Activated CD4-positive, alpha-beta T cell treated with anti-CD3 and anti-CD28 coated beads, Interleukin-2, amount 50 U/mL, for 16 hours (primary cell): ENCODE measurements at places on chromosomes 3 and 15.

DNA sequence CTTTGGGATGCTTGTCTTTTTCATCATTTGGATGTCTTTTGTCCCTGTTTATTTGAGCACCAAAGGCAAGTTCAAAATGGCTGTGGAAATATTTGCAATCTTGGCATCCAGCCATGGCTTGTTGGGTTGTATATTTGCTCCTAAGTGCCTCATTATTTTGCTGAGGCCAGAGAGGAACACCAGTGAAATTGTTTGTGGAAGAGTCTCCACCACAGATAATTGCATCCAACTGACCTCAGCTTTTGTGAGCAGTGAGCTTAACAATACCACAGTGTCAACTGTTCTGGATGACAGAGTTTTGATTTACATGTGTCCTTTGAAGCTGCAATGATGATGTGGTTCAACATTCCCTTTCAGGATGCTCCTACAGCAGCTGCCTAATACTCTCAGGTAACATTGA lies 83.0 kb upstream of the KCNAB1 start:
- no peak for DNase-seq

- DNase-seq = no peak
Measured at GRCh38 chr3:81958972-81959640, 197.7 kb upstream of the GBE1 start.

DNA sequence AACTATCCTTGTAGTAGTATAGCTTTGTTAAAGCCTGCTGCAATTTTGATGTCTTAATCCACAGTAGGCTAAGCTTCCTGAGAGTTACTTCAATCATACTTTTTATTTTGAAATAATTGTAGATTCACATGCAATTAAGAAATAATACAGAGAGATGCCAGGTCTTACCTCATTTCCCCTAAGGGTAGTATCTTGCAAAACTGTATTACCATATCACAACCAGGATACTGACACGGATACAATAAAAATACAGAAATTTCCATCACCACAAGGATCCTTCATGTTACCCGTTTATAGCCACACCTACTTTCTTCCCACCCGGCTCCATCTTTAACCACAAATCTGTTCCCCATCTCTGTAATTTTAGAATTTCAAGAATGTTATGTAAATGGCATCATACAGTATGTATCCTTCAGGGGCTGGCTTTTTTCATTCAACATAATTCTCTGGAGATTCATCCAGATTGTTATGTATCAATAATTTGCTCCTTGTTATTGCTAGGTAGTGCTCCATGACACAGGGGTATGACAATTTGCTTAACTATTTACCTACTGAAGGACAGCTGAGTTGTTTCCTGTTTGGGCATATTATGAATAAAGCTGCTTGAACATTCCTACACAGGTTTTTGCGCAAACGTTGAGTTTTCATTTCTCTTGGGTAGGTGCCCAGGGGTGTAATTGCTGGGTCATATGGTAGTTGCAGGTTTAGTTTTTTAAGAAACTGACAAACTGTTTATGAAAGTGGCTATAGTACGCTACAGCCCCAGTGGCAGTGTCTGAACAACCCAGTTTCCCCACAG lies 21.6 kb downstream of the BDH1 start:
- DNase-seq = no peak

GRCh38 chr3:190826018-190826417 lies 36.5 kb downstream of the GMNC start:
- no peak for DNase-seq

DNA sequence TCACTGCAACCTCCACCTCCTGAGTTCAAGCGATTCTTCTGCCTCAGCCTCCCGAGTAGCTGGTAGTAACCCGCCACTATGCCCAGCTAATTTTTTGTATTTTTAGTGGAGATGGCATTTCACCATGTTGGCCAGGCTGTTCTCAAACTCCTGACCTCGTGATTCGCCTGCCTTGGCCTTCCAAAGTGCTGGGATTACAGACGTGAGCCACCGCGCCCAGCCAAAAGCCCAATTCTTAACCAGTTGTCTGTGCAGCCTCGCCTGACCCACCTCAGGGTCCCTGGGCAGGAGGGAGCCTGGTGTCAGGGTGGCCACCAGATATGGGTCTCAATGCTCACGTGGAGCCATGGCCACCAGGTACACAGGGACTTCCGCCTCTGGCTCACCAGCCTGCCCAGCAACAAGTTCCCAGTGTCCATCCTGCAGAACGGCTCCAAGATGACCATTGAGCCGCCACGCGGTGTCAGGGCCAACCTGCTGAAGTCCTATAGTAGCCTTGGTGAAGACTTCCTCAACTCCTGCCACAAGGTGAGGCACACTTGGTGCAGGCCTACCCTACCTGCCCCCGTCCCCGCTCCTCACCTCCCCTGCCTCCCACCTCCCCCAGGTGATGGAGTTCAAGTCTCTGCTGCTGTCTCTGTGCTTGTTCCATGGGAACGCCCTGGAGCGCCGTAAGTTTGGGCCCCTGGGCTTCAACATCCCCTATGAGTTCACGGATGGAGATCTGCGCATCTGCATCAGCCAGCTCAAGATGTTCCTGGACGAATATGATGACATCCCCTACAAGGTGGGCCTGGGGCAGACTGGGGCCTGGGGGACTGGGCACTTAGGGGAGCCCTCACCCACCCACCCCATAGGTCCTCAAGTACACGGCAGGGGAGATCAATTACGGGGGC lies 48.6 kb downstream of the SEMA3G start:
- no peak for DNase-seq

DNA sequence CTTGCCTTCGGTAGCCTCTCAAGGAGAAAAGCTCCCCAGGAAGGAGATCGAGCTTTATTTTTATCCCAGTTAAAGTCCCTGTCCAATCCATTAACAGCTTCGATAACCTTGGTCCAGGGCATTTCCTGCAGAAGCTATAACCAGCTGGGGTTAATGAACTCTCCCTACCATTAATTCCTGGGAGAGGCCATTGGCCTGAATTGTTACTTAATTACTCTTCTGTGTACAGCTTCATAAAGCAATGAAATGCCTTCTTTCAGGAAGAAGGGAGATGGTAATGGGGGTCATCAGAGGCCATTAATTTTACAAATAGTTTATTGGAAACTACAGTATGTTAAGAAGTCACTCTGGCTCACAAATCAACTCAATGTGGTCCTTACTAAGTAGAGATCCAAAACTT lies 1.9 kb upstream of the TMCO5A start:
- DNase-seq = no peak

- no peak for DNase-seq
Measured at GRCh38 chr15:70777170-70777926, 14.0 kb upstream of the UACA start.

DNA sequence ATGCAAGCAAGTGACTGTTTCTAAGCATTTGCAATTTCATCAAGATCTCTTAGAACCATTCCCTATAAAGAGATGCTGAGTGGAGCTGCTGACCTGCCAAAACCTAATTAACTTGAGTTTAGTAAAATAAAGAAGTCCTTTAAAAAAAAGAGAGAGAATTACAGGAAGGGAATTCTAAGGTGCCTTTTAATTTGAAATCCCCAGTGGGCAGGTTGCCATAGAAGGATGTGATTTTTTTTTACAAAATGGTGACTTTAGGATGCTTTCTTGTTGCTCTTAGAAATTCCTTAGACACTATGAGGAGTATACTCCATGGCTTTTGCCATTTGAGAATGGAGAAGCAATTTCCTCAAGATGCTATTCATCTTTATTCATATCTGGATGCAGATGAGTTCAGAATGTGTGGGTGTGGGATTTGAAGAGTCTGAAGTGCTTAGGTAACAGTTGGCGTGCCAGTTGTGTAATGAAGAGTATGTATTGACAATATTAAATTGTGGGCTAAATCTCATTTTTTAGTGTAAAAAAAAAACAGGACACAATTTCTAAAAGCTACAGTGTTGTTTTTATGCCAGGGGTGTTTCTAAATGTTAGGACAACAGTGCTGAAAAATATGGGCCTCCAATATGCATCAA lies 13.6 kb downstream of the LRRC3B start:
- no peak for DNase-seq

DNA sequence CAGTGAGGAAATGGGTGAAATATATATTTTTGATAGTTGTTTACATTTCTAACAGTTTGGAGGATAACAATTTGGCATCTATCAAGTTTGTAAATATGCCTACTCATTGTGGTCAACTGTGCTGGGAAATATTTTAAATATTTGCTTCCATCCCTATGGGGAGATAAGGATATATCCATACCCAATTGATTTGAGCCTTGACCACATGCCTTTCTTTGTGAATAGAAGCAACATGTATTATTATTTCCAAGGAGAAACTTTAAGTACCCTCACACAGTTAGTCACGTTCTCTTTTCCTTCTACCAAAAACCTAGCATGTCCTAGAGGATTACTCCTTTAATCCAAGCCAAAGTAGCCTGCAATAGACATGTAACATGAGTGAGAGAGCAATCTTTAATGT lies 245.4 kb upstream of the CBLB start:
- DNase-seq = no peak

DNA sequence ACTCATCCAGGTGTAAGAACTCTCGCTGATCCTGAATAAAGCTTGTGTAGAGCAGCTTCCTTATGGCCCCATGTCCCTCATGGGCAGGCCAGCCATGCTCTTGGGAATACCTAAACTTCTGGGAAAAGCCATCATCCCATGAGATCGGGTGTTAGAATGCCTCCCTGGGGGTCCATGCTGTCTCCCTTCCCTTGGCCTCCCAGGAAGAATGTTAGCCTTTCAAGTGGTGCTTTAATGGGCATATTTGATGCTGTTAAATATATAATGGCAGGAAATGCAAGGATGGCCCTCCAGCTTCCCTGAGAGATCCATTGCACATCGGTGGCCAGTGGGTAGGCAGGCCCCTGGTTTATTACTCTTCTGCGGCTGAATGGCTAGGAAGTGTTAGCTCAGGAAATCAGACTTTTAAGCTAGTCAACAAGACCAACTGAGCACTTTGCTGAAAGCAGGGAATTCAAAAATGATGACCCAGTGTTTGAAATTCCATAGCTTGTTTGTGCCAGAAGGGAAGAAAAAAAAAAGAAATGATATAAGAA lies 60.5 kb upstream of the LRTM1 start:
- no peak for DNase-seq

GRCh38 chr3:28019740-28020139 lies 221.7 kb upstream of the CMC1 start:
- peak; percentile 45 for DNase-seq

DNA sequence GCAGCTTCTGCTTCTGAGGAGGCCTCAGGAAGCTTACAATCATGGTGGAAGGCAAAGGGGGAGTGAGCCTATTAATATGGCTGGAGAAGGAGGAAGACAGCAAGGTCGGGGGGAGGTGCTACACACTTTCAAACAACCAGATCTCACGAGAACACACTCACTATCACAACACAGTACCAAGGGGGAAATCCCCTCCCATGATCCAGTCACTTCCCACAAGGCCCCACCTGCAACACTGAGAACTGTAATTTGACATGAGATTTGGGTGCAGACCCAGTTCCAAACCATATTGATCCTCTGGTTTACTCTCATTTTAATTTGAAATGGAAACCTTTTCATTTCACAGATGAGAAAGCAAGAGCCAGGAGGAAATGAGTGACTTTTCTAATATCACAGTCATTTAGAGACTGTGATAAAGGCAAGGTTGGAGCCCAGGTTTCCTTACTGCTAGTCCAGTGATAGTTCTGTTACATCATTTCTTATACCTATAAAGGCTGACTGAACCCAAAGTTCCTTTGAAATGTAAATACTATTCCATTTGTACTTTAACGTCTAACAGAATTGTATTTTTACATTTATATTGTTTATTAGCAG lies 105.8 kb upstream of the GAP43 start:
- DNase-seq = peak; percentile 32
